Astrocyte of the spinal cord (primary cell): ENCODE measurements at places on chromosomes 7 and 10.

DNA sequence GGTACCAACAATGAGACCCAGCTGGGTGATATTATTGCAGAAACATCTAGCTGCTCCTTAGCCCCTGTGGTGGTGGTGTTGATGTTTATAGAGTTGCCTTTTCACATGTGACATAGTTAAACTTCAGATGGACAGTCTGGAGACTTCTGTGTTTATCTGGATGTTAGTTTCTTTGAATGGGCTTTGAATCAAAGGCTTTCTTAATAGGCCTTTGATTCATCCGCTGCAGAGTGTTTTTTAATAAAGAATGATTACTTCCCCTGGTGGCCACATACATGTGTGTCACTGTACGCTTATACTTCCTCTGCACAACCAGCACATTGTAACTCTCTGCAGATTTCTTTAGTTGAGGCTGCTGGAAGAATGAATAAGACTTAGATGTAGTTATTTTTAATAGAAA is 221.0 kb downstream of the DYNC1I1 start:
- DNase-seq = no peak

DNA sequence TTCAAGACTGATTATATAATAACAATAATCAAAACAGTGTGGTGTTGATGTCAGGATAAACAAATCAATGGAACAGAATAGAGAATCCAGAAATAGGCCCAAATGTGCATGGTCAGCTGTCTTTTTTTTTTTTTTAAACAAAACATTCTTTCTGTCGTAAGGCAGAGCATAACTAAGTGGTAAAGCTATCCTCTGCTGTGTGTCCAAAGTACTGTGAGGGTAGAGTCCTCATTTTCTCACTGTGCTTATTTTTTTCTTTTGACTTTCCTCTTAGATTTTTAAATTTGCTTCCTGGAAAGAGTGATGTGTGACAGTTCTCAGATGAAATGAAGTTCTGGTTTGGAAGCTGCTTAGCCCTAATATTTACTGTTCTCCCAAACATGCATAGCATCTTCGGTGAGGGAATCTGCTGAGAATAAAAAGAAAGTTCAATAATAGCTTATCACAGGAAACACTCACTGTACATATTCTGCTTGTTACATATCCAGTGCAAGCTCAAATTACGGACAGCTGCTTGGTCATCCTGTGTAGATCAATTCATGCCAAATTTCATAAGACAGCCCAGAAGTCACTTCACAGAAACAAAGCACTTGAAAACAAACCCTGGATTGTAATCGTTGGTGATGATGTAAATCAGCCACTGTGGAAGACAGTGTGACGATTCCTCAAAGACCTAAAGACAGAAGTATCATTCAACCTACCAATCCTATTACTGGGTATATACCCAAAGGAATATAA is 423.9 kb downstream of the NEBL start:
- DNase-seq = no peak

- DNase-seq = no peak
These were observed 122.9 kb upstream of the LYZL2 start for GRCh38 chr10:30752481-30752881.

DNA sequence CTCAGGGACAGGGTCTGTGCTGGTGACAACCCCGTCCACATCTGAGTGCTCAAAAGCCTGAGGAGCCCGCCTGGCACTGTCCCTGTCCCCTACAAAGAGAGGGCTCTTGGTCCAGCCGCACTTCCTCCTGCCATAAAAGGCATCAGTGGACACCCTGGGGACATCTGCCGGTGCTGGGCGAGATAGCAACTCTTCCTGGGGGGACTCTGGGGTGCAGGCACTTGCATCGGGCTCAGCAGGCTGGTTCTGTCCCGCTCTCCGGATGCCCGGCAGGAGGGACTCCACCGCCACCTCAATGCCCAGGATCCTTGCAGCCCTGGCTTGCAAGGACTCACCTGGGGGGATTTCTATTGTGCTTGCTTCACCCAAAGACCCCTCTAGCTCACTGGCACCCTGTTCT is 32.8 kb downstream of the JCAD start:
- no peak for DNase-seq

GRCh38 chr7:150979713-150980390 is 1.7 kb upstream of the KCNH2 start:
- no peak for DNase-seq

DNA sequence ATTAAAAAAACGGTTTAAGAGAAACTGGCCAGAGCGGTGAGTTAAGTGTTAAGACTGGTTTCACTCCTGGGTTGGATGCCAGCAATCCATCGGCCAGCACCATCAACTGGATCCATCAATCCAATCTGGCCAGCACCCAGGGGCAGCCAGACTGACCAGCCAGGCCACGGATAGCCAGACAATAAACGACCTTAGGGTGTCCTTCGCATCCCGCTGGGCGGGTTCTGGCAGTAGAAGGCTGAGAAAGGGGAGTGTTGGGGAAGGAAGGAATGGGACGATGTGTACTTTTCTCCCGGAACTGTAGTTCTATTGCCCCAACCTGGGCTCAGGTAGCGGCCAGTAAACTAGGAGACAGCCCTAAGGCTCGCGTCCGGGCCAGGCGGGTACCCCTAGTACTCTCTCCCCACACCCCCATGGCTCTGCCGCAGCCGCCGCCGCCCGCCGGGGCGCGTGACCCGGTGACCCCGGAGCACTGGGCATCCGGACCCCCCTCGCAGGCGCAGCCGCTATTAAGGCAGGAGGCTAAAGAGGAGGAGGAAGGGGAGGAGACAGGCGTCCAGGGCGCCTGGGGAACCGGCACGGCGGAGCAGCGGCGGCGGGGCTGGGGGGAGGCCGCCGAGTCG is at the start of gene CASD1:
Gene CASD1, plus strand, starts transcription at position 546 of the 623 bp plus-strand sequence. CDS start 276 bp downstream, outside the sequence.
- peak; percentile 5 for DNase-seq

GRCh38 chr7:2165610-2166594 is 66.8 kb downstream of the MAD1L1 start:
- peak; percentile 14 for DNase-seq

GRCh38 chr7:108603656-108604306 is 34.1 kb downstream of the DNAJB9 start:
- no peak for DNase-seq

DNA sequence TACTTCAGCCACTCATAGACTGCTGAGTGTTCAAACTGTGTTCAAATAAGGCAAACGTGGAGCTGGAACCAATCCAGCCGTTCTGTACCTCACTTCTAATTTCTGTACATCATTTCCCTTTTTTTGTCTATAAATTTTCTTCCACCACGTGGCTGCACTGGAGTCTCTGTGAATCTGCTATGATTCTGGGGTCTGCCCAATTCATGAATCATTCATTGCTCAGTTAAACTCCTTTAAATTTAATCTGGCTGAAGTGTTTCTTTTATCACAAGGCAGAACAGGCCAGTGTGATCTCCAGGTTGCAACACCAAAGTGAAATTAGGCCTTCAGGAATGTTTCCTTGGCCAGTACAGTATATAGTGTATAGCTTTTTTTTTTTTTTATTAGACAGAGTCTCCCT is 53.5 kb downstream of the DNAJC12 start:
- no peak for DNase-seq

GRCh38 chr7:74417419-74417971 is 36.2 kb upstream of the GTF2IRD1 start:
- peak; percentile 59 for DNase-seq

- no peak for DNase-seq
These were observed 103.9 kb downstream of the PLCE1 start for GRCh38 chr10:94097656-94098055.

- no peak for DNase-seq
These were observed 16.4 kb upstream of the PTPRN2 start for GRCh38 chr7:158603773-158604755.

GRCh38 chr7:82347808-82348207 is 95.8 kb downstream of the CACNA2D1 start:
- no peak for DNase-seq

DNA sequence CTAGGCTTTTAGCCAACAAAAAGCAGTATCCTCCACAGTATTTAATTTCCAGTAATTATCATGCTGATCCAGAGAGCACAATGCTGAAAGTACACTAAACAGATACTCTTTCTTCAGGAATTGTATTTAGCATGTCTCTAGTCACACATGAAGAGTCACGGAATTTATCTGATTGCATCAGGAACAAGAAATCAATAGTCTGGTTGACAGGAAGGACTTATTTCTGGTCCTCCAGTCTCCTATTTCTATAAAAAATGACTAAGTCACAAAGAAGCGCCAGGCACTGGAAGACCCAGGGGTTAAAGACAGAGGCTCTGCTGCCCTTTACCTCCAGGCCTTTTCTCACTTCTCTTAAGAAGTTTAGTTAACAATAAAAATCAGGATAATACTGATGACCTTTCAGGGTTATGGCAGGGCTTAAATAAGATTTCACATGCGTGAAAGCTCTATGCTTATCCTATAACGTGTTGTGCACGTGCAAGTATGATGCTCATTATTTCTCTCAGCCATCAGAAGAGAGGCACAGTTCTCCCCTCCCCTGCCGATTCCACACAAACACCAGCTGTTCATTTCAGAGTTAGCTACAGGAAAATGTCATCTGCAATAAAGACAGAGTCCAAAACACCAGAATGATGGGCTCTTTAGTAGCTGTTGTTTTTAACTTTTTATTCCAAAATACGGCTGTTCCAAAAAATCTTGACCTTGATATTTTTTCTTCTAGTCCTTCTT is 36.9 kb downstream of the SLC26A4 start:
- no peak for DNase-seq

DNA sequence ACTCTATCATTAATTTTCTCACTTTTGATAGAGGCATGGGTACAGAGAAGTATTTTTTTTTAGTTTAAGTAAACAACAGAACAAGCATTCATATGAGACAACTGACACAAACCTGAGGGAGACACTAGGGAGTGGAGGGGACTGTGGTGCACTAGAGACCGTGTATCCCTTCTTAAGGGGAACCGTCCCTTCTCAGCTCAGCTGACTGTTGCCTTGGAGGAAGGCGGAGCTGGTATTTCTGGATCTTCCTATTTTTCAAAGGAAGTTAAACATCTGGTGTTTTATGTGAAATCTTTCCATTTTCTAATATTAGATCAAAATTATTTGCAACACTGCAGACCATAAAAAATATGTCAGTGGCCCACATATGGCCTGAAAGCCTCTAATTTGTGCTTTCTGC is 113.6 kb upstream of the MACROH2A2 start:
- no peak for DNase-seq

DNA sequence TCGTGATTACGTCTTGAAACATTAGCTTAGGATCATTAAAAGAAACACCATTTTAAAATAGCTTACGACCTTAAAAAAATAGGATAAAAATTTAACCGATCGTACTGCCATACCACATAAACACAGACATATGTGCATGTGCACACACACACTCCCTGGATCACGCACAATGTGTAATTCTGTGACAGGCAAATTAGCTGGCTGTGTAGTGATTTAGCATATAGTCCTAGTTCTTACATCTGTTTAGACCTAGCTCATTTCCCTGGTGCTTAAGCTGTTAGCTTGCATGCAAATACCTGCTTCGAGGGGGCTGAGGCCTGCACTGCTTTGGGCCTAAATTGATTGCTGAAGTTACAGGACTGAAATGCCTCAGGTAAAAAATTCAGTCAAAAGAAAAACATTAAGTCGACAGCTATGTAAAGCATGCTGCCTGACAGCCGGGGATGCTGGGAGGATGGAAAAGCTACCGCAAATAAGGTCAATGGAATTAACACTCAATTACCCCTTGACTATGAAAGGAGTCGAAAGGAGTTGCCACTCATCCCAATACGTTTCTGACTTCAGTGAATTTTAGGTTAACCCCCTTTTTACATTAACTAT is 267.1 kb upstream of the FZD8 start:
- no peak for DNase-seq

GRCh38 chr7:138542183-138542582 is 82.1 kb downstream of the TRIM24 start:
- DNase-seq = no peak

DNA sequence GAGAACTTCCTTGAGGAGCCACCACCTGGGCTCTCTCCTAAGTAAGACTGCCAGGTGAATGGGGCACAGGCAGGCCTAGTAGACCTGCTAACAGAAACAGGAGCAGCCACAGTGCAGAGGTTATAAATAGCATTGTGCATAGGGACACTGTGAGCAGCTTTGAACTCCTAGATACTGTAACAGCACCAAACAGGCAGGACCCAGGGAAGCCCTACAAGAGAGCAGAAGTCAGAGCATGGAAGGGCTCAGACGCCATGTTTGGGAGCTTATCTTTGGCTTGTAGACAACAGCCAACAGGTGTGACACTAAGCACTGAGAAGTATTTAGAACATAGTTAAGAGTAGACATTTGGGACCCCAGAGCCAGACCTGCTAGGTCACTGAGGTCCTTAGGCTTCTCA is 14.5 kb downstream of the XRCC2 start:
- DNase-seq = no peak
